Small intestine (tissue), 16 donors: ENCODE measurements at places on chromosomes 5 and 9. TPM values are rescaled to one million over a fixed set of nuclear protein-coding genes. Genes with fewer than 3 reads are reported as not detected.

ASPN gene
- polyA plus RNA-seq: 2.8 TPM

DNA sequence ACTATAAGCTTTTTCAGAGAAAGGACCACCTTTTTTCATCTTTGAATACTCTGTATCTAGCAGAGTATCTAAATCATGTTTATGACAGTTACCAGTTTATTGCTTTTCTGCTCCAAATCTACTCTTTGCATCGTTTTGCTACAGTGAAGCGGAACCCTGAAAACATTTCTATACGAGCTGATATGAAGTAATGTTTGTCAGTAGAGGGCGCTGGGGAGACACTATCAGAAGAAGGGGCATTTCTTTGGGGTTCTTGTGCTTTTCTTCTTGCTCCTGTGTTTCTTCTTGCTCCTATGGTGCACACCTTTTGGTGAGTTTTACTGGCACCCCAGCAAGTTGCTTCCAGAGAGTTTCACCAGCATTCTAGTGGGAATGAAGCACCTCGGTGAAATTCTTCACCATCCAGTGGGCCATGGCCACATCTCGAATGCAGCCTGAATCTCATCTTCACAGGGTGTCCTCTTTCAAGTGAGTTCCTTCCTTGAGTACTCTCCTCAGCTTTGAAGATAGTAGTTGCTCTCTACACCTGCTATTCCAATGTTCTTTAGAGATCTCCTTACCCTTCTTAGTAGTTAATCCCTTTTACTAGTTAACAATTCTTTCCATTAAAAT lies 98.4 kb downstream of the FGF1 start:
- DNase-seq: peak; percentile 22

DNA sequence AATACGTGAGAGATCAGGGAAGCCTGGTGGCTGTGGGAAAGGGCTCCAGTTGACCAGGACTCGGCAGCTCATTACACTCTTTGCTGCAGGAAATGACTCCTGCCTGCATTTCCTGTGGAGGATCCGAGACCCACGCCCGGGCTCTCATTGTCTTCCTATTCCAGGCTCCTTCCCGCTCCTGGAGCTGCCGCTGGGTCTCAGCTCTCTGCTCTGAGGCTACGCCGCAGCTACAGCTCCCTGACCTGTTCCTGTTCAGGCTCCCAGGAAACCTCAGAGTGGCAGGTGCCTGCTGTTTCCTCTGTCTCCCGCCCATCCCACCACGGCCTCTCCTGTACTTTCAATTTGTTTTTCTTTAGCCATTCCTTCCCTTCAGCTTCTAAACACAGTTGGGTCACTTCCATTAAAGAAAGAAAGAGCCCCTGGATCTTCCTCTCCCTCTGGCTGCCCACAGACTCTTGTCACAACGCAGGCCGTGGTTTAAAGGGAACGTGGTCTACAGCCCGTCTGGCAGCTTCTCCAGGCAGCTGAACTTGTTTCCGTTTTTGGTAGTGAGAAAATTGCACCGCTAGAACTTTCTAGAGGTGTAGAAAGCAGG lies 71.5 kb downstream of the IL6ST start:
- DNase-seq: peak; percentile 9

CD274 gene
- 1.1 TPM for polyA plus RNA-seq

DNA sequence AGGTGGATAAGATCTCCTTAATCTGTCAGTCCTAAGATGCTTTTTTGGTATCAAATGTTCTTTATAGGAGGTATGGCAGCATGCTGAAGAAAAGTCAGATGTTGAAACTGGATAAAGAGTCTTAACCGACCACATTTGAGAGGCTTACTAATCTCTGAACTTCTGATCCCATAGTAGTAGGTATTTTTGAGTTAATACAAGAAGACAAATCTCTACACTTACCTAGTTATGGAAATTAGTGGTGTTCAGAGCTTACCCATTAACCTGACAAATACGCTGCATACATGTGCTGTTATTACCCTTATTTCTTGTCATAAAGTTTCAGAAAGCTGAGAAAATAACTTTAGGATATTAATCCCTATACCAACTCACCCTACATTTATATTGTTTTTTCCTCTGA lies 83.0 kb downstream of the ISL1 start:
- no peak for DNase-seq

DNA sequence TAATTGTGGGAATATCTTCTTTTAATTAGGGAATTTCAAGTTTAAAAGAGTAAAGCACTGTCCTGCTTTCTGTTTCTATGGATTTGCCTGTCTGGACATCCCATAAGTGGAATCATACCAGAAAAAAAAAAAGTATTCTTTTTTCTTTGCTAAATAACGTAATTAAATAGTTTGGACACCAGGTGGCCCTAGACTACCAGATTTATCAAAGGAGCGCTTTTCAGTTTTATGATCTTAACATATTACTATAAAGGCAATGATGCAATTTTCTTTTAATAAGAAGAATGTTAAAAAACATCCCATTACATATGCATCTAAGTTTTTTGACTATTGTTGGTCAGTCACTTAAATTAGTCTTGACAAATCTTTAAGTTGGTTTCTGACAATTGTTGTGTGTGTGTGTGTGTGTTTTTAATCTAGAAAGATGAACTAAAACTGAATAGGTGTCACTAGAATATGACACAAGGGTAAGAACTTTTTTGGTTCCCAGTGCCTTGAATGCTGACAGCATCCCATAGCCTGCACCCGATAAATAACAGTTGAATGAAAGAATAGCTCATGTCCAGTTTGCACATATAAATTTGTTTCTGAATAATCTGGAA lies 49.5 kb downstream of the C5orf22 start:
- DNase-seq: peak; percentile 31

GRCh38 chr5:27821681-27822080 lies 783.3 kb upstream of the CDH9 start:
- no peak for DNase-seq

DNA sequence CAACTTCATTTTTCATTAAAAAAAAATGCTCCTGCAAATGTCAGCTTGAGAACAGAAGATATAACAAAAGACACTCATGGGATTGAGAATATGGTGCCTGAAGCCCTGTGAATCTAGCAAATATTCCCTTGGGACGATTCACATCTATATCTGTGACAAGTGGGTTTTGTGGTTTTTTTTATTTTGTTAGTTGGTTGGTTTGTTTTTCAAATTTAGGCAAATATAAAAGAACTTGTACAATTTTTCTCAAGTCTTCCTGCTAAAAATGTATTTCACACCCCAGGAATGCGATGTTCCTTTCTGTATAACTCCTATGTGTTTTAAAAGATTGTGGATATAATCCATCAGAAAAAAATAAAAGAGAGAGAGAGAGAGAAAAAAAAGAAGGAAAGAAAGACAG lies 1061.8 kb upstream of the ARRDC3 start:
- DNase-seq: no peak

C9orf153 gene
- polyA plus RNA-seq: not detected

CDC25C gene
- polyA plus RNA-seq: 8.8 TPM

DNA sequence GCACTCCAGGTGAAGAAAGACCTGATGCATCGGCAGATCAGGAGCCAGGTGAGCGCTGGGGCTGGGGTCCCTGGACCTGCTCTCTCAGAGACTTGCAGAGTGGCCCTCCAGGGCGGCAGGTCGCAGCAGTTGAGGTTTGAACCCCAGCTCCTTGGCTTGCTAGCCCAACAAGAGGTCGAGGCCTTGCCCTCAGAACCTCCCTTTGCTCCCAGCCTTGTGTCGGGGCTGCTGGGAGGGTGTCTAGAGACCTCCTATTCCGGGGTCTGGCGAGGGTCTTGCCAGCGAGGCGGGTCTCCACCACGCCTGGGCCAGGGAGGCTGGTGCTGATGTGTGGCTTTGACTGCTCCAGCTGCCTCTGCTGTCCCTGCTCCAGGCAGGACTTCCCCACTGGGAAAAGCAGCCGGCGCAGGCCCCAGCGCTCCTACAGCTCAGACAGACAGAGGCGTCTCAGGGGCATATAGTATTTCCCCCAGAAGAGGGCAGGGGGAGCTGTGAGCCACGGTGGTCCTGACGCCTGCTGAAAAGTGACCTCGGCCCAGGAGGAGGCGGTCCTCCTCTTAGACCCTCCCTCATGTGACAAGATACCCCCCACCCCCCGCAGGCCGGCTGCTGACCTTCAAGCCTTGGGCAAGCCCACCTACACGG lies 38.3 kb downstream of the LRSAM1 start:
- DNase-seq: no peak

GRCh38 chr5:180380856-180381255 lies 27.7 kb upstream of the GFPT2 start:
- no peak for DNase-seq

DNA sequence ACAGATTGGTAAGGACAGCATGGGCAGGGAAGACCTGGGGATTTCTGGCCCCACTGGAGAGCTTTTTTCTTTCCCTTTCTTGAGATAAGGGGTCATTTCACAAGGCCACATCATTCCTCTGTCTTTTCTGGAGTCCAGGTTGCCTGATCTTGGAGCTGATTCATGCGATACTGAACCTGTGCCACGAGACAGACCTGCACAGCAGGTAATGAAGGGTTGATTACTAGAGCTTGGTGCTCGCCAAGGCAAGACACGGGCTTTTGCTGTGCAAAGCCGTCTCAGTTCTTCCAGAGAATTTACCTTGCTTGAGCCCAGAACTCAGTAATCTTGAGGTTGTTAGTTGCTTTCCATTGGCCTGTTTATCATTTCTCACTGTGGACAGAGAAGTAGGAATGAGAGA lies 39.2 kb downstream of the NUP188 start:
- DNase-seq: no peak

DNA sequence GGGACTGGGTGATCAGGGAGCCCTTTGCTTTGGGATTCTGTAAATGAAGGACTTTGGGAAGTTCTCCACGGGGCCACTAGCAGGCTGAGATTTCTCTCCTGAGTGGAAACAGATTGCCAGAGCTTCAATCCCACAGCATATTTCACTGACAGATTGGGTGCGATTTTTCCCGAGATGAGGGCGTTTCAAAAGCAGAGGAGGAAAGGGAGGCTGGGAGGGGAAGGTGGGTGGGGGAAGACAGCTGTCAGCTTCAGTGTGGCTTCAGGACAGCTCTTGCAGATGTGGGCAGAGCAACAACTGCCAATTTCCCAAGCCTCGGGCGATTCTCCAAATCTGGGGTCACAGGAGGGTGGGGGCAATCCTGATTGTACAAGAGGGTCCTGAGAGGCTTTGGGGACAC lies 258.5 kb upstream of the ADRA1B start:
- DNase-seq: no peak

GRCh38 chr9:109769250-109769649 lies 10.7 kb upstream of the PALM2AKAP2 start:
- DNase-seq: no peak

SPOCK1 gene
- polyA plus RNA-seq: 0.81 TPM

ASS1 gene
- polyA plus RNA-seq: 962 TPM

GRCh38 chr5:96975656-96976055 lies 39.8 kb downstream of the LNPEP start:
- DNase-seq: no peak

CCDC192 gene
- polyA plus RNA-seq: 0.07 TPM

SLC25A2 gene
- not detected for polyA plus RNA-seq

ADAMTS16 gene
- not detected for polyA plus RNA-seq

DNA sequence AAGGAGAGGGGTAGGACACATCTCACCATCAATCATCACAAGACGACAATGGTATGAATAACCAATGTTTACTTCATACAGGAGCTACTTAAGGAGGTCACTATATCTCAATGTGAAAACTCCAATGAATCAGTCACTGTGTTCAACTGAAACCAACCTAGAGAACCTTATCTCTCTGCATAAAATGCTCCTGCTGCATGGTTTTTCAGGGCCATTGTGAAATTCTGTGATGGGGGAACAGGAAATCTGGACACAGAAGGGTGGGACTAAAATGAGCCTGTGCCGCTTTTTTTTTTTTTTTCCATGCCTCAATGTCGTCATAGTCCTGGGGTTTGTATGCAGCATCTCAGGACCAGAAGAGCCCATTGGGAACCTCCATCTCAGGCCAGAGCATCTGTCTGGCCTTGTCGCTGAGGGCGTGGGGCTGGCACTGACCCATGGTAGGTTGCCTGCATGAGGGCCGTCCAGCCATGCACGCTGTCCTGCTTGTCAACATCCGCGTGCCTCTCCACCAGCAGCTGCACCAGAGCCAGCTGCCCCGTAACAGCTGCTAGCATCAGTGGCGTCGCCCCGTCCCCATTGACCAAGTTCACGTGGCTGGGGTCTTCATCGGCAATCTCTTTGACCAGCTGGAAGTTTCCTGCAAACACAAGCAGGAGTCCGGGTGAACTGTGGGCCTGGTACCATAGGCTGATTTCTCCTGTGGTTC lies 12.7 kb downstream of the ANKS6 start:
- no peak for DNase-seq

GRCh38 chr9:121744687-121745395 lies 93.4 kb downstream of the DAB2IP start:
- peak; percentile 63 for DNase-seq

DNA sequence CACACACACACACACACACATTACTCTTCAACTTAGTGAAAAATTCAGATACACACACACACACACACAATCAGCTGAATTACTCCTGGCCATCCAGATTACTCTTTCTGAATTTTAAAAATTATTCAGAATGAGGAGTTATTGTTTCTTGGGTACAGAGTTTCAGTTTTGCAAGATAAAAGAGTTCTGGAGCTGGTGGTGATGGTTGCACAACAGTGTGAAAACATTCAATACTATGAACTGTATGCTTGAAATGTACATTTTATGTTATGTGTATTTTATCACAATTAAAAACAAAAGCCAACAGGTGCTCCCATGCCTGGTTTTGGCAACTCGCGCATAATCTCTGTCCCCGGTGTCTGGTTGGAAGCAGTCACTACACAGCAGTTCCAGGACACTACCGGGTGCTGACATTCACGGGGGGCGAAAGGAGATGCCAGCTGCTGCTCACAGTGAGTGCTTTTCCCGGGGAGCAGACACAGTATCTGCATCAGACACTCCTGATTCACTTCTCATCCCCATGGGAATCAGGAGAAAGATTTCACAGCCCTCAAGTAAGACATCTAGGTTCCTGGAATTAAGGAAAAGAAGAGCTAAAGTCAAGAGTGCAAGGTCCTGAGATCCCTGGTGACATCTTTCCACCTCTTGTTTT lies 55.7 kb downstream of the LHFPL2 start:
- no peak for DNase-seq

DNA sequence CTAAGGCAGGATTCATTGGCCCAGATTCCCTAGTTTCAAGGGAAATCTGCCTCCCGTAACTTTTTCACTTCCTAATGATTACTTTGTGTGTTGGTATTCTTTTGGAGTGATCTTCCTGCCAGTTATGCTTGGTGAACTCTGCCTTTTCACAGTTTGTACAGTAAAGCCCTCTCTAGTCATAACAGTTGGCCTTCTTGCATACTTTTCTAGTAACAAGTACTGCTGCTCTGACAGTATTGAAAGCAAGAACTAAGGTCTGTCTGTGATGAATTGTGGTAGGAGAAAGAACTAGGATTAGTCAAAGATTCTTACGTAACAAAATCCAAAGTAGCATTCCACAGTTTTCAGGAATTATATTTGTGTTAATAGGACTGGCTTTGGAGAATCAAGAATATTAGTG lies 1457.2 kb upstream of the WWC1 start:
- no peak for DNase-seq

ENHO gene
- polyA plus RNA-seq: 8.9 TPM

DNA sequence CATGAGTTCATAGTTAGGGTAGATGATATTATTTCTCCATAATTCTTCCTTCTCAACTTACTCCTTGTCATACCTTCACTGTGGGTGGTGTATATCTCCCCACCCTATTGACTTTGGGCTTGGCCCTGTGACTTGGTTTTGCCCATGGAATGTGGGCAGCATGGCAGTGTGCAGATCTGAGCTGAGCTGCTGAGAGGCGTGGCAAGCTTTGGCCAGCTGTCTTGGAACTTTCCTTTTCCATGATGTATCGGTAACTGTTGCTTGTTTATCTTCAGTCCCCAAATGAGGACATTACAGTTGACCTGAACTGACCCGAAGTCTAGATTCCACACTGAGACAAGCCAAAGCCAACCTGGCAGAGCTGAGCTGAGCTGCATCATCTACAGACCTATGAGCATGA lies 70.4 kb downstream of the RALGPS1 start:
- no peak for DNase-seq

SH2D3C gene
- polyA plus RNA-seq: 0.67 TPM
